Mesenteric fat pad (tissue), 1 donor: ENCODE measurements at places on chromosomes 1 and 21. TPM values are rescaled to one million over a fixed set of nuclear protein-coding genes. Genes with fewer than 3 reads are reported as not detected.

GRCh38 chr21:20943561-20943997, 54.6 kb upstream of the NCAM2 start:
- no peak for DNase-seq

- no peak for DNase-seq
Observed at GRCh38 chr1:62407398-62408009, 29.3 kb upstream of the USP1 start.

- DNase-seq = no peak
Observed at GRCh38 chr1:167663002-167663772, 33.2 kb downstream of the RCSD1 start.

DNA sequence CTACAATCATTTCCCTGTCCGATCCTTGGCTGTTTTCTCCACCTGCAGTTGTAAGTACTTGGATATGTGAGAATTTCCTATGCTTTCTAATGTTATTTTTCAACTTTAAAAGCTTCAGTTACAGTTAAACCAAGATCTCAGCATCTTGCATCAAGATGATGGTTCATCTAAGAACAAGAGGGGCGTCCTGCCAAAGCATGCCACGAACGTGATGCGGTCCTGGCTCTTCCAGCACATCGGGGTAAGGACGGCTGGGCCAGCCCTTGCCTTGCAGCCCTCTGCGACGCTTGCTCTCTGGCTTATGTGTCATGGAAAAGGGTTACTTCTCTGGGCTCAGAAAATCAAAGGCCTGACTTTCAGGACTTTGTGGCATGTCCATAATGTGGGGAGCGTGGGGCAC, 46.8 kb downstream of the PKNOX1 start:
- no peak for DNase-seq

- DNase-seq = no peak
Observed at GRCh38 chr1:197304638-197305200, 36.7 kb downstream of the CRB1 start.

The ELK4 gene
- total RNA-seq = 70.2 TPM

DNA sequence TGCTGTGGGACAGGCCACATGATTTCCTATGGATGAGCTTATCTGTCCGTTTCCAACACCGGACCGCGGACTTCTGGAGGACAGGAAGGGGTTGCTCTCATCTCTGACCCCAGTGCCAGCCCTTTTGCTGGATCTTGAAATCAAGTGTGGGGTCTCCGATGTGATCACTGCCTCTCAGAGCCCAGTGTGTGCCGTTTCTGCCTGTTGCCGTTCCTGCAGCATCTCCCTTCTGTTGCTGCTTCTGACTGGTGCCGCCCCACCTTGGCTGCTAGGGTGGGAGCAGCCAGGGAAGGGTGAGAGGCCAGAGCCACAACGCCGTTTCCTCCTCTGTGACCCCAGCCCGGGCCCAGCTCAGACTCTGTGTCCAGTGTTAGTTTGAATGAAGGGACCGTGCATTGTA, 67.3 kb upstream of the WNT4 start:
- DNase-seq = no peak

DNA sequence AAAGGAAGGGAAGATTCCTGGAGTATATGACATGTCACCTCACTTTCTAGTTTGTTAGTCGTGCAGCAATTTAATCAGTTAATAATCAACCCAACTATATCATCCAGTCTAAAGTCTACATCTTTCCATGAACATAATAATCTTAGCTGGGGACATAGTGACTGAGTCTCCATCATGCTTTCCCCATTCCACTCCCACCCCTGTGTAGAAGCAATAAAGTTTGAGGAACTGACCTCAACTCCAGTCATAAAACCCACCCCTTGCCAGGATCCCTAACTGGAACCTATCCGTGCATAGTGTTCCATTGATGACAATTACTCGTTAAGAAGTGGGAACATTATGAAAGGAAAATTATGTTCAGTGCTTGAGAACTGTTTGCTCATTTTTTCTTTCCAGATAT, 48.9 kb upstream of the MROH9 start:
- DNase-seq = no peak

The TLR5 gene
- 10.5 TPM for total RNA-seq

DNA sequence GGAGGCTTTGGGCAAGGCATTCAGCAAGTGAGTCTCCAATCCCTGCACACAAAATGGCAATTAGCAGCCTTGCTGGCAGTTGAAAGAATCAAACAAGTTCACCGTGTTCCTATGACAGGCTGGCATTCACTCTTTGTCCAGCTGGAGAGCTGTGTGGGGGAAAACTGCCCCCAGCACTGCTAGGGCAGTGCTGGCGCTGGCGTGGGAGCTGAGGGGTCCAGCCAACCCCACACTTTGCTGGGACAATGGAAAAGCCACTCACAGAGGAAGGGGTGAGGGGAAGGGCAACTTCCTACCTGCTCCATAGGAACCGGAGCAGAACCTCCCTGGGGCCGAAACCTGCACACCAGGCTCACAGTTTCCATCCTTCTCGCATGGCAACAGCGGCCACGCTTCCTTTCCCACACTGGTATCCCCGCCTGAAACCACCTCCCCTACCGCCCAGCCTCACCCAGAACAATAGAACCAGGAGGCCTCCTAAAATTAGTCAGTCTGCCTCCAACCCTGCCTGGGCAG, 26.7 kb upstream of the KCNN3 start:
- DNase-seq = no peak

The SERINC2 gene
- total RNA-seq = 10.0 TPM

GRCh38 chr1:159341736-159342135, 39.6 kb downstream of the FCER1A start:
- DNase-seq = no peak

GRCh38 chr1:66356605-66357004, 177.3 kb upstream of the SGIP1 start:
- no peak for DNase-seq

The ACOT7 gene
- 9.6 TPM for total RNA-seq

GRCh38 chr1:227318853-227319607, 738 bp upstream of the CDC42BPA start:
- no peak for DNase-seq

The YRDC gene
- total RNA-seq = 16.2 TPM

DNA sequence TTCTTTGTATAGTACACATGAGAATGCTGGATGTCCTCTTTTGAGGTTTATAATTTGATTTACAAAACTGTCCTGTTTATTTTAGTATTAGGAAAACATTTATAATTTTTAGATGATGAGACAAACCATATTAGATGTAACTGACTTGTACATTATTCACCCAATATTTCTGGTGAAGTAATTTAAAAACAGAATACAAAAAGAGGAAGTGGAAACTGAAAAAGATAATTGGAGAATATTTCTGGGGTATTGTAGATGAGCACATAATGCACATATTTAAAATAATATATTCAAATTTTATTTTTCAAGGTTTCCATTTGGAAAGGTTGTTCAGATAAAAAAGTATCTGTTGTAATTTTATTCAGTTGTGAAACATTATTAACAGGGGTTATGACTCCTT, 40.7 kb downstream of the XPR1 start:
- DNase-seq = no peak

The MFSD2A gene
- total RNA-seq = 8.0 TPM

The FAM167B gene
- total RNA-seq = 7.5 TPM

GRCh38 chr1:174225499-174226204, 66.3 kb downstream of the RABGAP1L start:
- DNase-seq = no peak

GRCh38 chr1:226223786-226224244, 351 bp downstream of the MIXL1 start:
- DNase-seq = no peak

The CFAP126 gene
- total RNA-seq = not detected

The DHX9 gene
- 111 TPM for total RNA-seq

- no peak for DNase-seq
Observed at GRCh38 chr1:67618285-67619018, 66.5 kb upstream of the GADD45A start.

DNA sequence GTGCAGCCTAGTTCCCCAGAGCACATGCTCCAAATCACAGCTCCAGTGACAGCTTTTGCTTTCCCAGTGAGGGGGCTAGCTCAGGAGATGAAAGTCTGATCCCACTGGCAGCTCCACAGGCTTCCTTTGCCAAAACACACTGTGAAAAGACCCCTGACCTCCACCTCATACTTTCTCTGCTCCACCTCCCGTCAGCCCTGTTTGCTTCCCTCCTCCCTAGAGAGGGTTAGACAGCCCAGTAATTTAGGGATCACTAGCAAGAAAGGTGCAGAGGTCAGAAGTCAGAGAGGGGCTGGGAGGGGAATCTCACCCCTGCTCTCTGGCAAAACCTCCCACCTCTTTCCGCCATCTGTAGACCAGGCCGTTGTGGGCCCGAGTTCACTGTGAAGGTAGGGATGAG, 62.8 kb downstream of the PLXNA2 start:
- DNase-seq = no peak

GRCh38 chr21:28975397-28975796, 17.3 kb downstream of the LTN1 start:
- no peak for DNase-seq

- DNase-seq = no peak
Observed at GRCh38 chr1:10494418-10494753, 19.6 kb downstream of the PEX14 start.

DNA sequence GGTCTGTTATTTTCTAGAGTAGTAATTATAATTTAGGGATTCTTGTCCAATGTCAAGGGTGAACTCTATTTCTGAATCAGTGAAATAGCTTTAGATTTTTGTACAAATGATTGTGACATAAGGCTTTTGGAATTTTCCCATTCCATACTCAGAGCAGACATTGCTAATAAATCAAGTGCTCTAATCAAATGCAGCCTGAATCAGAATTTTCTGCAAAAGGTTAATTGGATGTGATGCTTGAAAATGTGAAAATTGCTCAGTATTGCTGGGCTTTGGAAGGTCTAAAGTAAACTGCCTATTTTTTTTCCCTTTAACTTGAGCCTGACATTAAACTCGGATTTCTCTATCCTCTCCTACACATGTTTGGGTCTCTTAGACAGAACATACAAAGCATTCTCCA, 23.2 kb downstream of the SGIP1 start:
- DNase-seq = no peak

DNA sequence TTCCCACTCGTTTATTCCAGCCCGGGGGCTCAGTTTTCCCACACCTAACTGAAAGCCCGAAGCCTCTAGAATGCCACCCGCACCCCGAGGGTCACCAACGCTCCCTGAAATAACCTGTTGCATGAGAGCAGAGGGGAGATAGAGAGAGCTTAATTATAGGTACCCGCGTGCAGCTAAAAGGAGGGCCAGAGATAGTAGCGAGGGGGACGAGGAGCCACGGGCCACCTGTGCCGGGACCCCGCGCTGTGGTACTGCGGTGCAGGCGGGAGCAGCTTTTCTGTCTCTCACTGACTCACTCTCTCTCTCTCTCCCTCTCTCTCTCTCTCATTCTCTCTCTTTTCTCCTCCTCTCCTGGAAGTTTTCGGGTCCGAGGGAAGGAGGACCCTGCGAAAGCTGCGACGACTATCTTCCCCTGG, 716 bp downstream of the OLIG2 start:
- no peak for DNase-seq

GRCh38 chr1:206962272-206962671, 8.0 kb downstream of the FCAMR start:
- peak; percentile 75 for DNase-seq

The ITLN2 gene
- total RNA-seq = not detected

DNA sequence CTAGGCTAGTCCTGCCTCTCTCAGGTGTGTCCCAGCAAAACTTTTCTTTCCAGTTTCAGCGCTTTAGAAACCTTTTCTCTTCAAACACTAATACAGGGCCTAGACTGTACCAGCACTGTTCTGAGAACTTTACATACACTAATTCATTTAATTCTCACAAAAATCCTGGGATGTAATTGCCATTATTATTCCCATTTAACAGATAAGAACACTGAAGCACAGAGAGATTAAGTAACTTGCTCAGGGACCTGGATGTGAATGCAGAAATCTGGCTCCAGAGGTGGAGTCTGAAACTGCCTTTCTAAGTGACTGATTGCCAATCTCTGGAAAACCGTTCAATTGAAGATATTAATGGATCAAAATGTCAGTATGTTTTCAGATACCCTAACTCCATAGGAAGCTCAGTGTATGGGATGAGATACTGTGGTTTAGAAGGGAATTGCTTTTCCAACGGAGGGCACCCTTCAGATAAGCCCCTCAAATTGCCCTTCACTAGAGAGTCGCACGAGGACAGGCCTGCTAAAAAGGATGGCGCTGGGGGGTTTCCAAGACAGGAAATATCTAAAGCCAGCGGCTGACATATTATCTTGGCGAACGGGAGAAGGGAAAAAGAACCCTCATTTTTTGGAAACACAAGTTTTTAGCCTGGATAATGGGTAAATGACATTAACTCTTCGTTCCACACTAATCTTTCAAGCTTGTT, 698 bp upstream of the UCK2 start:
- DNase-seq = no peak

DNA sequence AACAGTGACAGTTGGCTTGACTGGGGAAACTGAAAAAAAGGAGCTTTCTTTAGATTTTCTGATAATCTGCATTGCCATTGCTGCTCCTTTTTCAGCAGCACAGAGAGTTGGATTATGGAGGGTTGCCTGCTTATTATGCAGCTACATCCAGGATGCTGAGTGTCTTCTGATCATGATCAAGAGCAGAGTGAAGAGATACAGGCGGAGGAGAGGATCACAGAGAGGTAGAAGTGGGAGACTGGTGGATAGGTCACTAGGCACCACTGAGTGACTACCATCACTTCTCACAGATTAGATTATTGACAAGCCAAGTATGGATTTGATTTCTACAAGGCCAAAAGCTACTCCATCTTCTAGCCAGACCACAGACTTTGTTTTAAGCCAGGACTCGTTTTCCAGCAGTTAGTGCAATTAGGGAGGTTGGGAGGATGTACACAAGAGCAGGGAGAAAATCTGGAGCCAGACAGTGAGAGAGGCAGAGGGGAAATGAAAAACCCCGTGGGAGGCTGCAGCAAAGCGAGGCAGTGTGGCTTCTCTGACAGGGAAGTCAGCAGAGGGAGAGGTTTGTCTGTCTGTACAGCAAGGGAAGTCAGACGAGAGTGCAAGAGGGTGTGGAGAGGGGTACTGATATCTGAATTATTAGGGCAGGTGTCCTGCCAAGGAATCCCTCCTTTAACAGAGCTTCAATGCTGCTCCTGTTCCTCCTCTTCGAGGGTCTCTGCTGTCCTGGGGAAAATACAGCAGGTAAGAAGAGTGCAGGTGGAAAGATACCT, at the start of gene CD1E:
CD1E (plus strand) TSS at position 592 of the 773 bp plus-strand sequence; CDS start at position 687, 95 bp downstream.
- no peak for DNase-seq

- DNase-seq = no peak
Observed at GRCh38 chr1:178033019-178033418, 60.9 kb upstream of the RASAL2 start.

GRCh38 chr1:186985889-186986491, 157.2 kb downstream of the PLA2G4A start:
- no peak for DNase-seq

The FGR gene
- 49.7 TPM for total RNA-seq

The IPO13 gene
- 26.1 TPM for total RNA-seq

The LHX8 gene
- total RNA-seq = not detected

The SPATA21 gene
- total RNA-seq = not detected

DNA sequence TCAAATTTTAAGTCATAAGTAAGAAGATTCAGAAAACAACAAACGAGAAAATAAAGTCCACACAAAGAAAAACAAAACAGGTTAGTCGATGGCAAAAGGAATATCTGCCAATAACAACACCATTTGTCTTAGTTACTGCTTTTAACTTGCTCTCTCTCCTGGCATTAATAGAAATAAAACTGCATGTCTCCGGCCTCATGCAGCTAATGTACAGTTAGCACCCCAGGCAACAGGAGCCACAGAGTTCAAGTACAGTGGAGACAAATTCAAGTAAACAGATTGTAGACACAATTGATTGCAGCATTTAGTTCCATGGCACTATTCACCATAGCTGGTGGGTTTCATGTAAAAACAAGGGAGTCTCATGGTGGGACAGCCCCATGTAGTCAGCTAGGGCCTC, 33.5 kb downstream of the SUSD4 start:
- DNase-seq = no peak
